ENCODE measurements at places on chromosomes 4 and X. TPM values are rescaled to one million over a fixed set of nuclear protein-coding genes. Genes with fewer than 3 reads are reported as not detected.

SLC4A4 gene
- not detected for polyA plus RNA-seq

GPRIN3 gene
- 11.7 TPM for polyA plus RNA-seq

DNA sequence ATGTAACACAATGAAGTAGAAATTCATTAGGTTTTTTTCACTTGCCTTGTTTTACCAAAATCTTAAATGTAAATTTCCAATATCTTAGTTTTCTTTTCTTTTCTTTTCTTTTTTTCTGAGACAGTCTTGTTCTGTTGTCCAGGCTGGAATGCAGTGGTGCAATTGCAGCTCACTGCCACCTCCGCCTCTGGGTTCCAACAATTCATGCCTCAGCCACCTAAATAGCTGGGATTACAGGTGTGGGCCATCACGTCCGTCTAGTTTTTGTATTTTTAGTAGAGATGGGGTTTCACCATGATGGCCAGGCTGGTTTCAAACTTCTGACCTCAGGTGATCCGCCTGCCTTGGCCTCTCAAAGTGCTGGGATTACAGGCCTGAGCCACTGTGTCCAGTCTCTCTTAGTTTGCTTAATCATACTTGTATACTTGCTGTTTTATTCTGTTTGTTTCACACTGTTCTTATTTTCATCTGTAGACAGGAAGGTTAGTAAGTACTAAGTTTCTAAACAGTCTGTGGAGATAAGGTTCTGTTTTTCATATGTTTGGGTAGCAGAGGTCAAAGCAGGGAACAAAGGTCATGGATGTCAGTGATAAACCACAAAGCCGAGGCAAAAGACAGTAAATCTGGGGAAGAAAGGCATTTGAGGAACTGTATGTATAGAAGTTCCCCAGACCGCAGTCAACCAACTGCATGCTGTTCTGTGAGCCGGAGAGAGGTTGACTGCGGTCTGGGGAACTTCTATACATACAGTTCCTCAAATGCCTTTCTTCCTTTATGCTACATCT is 129.1 kb downstream of the CBR4 start:
- no peak for DNase-seq

GRCh38 chr4:77146186-77147078 is 10.6 kb upstream of the CCNG2 start:
- peak; percentile 53 for DNase-seq

DNA sequence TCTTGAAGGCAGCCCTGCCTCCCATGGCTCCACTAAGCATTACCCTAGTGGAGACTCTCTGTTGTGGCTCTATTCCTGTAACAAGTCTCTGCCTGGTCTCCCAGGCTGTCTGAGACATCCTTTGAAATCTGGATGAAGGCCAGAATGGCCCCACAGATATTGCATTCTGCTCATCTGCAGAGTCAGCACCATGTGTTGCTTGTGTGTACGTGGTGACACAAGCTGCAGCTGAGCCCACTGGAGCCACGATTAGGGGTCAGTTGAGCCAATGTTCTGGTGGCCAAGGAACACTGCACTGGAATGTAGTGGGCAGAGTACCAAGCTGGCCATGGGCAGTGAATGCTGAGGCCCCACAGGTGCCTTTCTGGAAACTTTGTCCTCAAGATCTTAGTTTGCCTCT is 29.2 kb downstream of the GRID2 start:
- DNase-seq: no peak

- no peak for DNase-seq
These were observed 293.5 kb upstream of the FAT1 start for GRCh38 chr4:187017147-187017546.

DNA sequence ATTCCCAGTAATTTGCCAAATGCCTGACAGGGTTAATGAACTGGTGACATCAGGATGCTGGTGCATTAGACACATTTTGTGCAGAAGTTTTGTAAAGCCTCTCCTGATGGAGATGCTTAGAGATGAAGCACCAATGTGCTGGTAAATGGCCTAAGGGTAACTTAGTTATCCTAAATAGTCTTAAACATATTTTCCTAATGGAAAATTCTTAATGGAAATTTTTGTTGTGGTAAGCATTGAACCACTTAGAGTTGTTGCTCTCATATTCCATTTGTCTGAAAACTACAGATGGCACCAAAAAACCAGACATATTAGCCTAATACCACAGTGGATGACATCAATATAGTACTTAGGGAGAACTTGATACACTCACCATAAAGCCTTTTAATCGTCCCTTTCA is 154.5 kb upstream of the ANK2 start:
- DNase-seq: no peak

HAND2 gene
- not detected for polyA plus RNA-seq

DNA sequence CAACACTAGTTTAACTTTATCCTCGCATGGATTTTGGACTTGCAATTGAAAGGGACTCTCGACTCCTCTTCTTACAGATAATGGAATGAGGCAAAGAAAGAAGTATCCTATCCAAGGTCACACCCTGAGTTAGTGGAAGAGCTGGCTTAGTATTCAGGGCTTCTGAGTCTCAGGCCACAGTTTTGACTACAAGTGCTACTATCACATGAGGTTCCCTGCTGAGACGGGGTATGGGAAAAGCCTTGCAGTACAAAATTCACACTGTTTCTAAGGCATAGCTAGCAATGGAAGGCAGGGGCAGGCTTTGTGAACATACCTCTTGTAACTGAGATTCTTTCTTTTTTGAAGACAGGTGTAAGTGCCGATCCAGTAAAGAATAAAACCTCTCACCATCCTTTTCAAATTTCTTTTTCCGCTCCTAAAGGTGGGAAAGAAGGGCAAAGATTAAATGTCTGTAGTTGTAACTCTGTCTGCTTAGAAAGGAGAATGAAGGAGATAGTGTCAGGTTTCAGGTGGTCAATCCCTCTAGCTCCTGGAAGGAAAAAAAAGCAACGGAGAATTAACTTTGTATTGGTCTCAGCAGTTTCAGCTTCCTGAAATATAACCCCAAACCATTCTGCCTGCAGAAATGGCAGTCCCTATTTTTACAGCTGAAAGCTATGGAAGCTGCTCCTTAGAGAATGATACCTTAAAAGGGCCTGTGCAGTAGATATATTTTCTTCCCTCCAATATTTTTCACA is 199.0 kb downstream of the OPHN1 start:
- no peak for DNase-seq

DNA sequence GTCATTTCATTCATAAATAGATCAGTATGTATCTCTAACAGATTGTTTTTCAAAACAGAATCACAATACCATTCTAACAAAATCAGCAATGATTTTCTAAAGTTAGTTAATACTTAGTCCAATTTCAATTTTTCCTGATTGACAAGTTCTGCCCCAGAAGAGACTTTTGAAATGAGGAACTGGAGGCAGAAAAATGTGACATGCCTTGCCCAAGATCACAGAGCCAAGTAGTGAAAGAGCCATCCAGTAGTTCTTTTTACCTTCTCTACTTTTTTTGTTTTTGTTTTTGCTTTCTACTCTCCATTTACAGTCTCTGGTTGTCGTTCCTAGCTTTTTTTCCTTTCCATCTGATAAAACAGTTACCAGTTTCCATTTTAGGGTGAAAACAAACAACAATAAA is 129.3 kb upstream of the TMEM164 start:
- DNase-seq: no peak

- no peak for DNase-seq
These were observed 1026.8 kb downstream of the STPG2 start for GRCh38 chr4:97116511-97116910.

- DNase-seq: no peak
These were observed 26.7 kb downstream of the MANBA start for GRCh38 chr4:102734116-102734515.

KIAA1210 gene
- polyA plus RNA-seq: not detected

DNA sequence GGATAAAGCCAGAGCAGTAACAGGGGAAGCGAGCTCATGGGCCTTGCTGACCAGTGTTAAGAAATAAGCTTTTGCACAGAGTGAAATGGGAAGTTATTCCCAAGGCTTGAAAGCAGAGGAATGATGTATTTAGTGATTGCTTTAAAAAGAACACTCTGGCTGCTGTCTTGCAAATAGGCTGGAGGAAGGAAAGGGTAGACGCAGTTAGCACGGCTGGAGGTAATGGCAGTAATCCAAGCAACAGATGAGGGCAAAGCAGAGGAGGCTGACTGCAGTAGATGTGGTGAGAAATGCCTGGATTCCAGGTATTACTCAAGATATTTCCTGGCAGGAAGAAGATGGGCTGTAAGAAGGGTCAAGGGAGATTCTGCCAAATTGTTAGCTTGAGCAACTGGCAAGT is 1342.3 kb upstream of the AGA start:
- no peak for DNase-seq

PPP1R3F gene
- polyA plus RNA-seq: 28.0 TPM

PCDH10 gene
- polyA plus RNA-seq: not detected

DNA sequence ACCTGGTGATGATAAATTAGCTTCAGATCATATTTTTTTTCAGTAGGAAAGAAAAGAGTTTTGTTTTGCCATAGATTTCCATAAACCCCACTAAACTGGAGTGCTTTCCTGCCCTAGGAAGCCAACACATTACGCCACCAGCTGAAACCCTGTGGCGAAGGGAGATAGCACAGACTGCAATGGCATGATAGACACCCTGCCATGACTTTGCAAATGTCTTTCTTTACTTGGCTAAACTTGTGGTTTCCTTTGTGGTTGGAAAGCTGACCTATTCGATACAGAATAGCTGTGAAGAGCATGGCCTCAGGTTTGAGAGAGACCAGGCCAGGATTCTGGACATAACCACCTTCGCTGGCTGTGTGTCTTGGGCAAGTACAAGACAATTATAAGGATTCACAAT is 19.1 kb downstream of the MFAP3L start:
- DNase-seq: no peak

DNA sequence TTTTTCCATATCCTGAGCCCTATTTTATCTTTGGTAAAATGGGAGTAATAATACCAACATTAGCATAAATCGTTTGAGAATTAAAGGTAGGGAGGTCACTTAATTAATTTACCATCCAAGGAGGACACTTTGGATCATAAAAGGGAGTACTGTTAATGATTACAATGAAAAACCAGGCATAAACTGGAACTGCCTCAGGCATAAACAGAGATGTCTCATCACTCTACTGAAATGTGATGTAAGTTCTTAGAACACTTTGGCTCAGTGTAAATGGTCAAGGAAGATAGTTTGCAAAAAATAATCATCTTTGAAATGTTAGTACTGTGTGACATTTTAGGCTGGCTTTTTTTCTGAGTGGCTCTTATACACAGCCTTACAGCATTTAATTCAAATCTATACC is 268.7 kb downstream of the SLC39A8 start:
- DNase-seq: no peak

- DNase-seq: no peak
These were observed 30.2 kb downstream of the AFF2 start for GRCh38 chrX:148530464-148531077.

GRCh38 chrX:7115557-7115956 is 32.0 kb upstream of the STS start:
- DNase-seq: no peak

DNA sequence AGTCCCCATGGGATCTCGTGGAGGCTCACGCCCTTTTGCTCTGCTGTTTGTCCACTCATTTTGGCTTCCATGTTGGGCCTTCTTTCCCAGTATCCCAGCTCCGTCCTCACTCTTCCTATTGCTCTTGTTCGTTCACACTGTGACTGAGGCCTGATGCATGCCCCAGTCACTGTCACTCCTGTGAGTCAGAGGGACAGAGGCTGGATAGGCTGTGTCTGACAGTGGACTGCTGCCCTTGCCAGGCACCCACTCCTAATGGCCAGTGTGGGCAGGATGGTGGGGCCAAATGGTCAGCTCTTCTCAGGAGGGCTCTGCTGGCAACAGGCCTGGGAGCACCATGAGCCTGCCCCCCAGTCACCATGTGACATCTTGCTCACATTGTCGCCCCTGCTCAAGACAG is 40.0 kb downstream of the HADH start:
- DNase-seq: no peak

DNA sequence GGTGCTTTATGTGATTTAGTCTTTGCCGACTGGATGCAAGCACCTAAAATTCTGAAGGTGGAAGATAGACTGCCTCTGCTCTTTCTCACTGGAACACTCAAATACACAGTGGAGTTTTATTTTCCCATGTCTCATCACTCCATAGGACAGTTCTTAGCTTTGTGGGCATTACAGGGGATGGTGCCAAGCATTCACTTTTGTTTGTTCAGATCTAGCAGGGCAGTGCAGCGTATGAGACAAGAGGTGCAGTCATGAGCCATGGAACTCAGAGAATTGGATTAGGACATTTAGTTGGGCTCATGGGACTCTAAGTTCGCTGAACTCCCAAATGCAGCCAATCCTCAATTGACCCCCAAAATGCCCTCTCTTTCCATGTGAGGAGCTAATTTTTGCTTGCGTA is 1136.9 kb upstream of the PRKX start:
- DNase-seq: no peak

DNA sequence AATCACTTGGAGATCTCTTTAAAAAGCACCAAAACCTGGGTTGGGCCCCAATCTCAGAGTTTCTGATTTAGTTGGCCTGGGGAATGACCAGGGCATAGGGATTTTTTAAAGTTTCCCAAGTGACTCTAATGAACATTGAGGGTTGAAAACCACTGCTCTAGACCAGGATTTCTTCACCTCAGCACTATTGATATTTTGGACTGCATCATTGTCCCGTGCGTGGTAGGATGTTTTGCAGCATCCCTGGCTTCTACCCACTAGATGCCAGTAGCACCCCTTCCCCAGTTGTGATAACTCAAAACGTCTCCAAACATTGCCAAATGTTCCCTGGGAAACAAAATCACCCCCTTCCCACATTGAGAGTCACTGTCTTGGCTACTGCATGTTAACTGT is 61.8 kb downstream of the ATXN3L start:
- no peak for DNase-seq

MAGEE1 gene
- polyA plus RNA-seq: 3.2 TPM

DNA sequence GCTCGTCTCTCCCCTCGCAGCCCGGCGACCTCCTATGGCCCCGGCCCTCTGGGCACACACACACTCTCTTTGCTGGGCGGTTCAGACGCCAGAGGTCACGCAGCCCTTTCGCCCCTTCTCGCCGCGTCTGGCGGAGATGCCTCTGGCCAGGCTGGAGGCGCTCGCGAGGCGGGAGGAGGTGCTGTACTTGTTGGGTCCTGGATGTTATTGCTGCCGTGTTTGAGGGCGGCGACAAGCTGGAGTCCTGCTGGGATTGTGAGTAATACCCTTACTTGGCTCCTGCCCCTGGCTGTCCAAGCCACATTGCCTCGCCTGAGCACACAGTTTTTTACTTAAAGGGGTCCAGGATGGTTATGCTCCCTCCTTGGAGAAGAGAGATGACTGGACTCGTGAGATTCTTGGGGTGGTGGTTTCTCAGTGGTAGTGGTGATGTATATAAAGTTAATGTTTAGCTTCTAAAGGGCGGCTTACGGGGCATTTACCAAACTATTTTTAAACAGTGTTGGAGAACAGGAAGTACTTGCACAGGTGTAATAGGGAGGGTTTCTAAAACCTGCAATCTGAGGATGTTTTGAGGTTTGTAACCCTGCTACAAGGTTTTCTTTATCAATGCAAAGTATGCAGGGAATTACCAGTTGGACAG is 572 bp downstream of the USP53 start:
- peak; percentile 73 for DNase-seq

DNA sequence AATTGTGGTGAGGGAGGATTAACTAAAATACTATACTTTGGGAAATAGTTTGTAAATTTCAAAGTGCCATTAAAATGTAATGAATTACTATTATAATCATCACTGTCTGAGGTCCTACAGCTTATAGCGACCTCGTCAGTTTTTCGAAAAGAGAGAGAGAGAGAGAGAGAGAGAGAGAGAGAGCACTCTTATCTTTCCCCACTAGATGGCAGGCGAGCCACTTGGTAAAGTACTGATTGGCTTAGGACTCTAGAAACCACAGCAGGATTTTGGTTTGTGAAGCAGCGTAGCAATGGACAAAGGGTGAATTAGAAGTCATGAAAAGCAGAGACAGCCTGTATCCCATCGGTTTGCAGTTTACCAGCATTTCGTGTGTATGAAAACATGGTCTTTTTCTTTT is 52.5 kb downstream of the LINC00632 start:
- DNase-seq: peak; percentile 50

ETDC gene
- not detected for polyA plus RNA-seq

All from CD4-positive, CD25-positive, alpha-beta regulatory T cell (primary cell).